ENCODE measurements at places on chromosomes 3 and 15. TPM values are rescaled to one million over a fixed set of nuclear protein-coding genes. Genes with fewer than 3 reads are reported as not detected.
A peak's percentile ranks its signal among the peaks of the same experiment; 100 is the strongest.

DNA sequence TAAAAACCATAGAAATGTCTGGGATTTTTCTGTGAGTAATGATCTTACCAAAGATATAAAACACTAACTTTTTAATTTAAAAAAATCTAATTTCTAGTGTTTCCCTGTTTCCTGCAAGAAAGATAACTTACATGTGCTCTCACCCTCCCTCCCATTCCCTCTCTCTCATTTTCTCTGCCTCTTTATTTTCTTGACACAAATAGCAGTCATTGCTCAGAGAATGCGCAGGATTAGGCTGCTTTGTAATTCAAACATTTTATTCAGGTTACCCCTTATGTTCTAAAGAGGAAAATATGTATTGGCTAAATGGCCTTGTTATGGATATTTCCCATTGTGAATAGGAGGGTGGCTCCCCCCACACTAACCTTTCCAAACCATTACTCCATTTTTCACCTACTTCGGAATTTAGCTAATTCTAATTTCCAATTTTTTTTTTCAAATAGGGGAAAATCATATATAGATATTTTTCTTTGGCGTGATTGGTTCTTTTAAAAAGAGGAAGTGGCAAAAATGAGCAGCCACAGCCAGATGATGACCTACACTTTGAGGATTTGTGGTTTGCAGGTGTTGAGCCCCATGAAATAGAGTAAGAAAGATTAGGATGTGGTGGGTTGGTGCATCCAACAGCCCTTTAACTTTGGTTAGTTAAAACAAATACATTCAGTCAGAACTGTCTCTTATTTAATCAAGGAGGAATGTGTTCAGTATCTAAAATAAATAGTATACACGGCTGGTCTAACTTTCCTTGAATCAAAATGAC is 554.4 kb downstream of the IGSF11 start:
- no peaks in the 10 kb centered on the region for H3K4me1 ChIP-seq
- H3K27me3 ChIP-seq: no peaks in the 10 kb centered on the region
- H3K4me3 ChIP-seq: no peak overlapping the region
- no peaks in the 10 kb centered on the region for H3K36me3 ChIP-seq
- no peak overlapping the region for H3K27ac ChIP-seq
- no peak for DNase-seq

The IL17RE gene
- 11.9 TPM for total RNA-seq

DNA sequence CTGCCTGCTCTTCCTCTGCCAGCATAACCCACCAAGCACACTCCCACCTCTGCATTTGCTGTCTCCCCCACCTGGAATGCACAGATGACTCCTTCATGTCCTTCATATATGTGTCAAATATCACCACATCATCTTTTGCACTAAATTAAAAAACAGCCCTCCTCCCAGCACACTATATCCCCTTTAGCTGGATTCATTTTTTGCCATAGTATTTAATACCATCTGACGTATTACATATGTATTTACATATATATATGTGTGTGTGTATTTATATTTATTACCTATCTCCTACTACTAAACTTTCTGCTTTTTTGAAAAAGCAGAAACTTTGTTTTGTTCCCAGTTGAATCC is 29.4 kb upstream of the UBL7 start:
- H3K27me3 ChIP-seq: no peaks in the 10 kb centered on the region
- no peak overlapping the region for H3K27ac ChIP-seq
- H3K36me3 ChIP-seq: no peaks in the 10 kb centered on the region
- DNase-seq: no peak
- no peaks in the 10 kb centered on the region for H3K4me1 ChIP-seq

The C3orf85 gene
- not detected for total RNA-seq

- DNase-seq: no peak
- peaks cover 14% of the 10 kb centered on the region for H3K4me1 ChIP-seq
- peaks cover 14% of the 10 kb centered on the region for H3K36me3 ChIP-seq
- H3K4me3 ChIP-seq: no peak overlapping the region
- H3K27me3 ChIP-seq: no peaks in the 10 kb centered on the region
Measured at GRCh38 chr3:47056705-47057104, 77.2 kb downstream of the NBEAL2 start.

GRCh38 chr15:43901495-43901894 is 74.7 kb downstream of the WDR76 start:
- H3K36me3 ChIP-seq: no peaks in the 10 kb centered on the region
- no peaks in the 10 kb centered on the region for H3K4me1 ChIP-seq
- no peak overlapping the region for H3K4me3 ChIP-seq
- no peak overlapping the region for H3K27ac ChIP-seq
- DNase-seq: no peak

- H3K27me3 ChIP-seq: no peaks in the 10 kb centered on the region
- no peak overlapping the region for H3K27ac ChIP-seq
- no peaks in the 10 kb centered on the region for H3K4me1 ChIP-seq
- H3K36me3 ChIP-seq: no peaks in the 10 kb centered on the region
Measured at GRCh38 chr15:70559265-70560239, 203.8 kb downstream of the UACA start.

The EHHADH gene
- total RNA-seq: 2.0 TPM

The C3orf70 gene
- 22.7 TPM for total RNA-seq

- no peak overlapping the region for H3K27ac ChIP-seq
- no peak for DNase-seq
- H3K4me1 ChIP-seq: no peaks in the 10 kb centered on the region
- no peaks in the 10 kb centered on the region for H3K27me3 ChIP-seq
- no peaks in the 10 kb centered on the region for H3K36me3 ChIP-seq
Measured at GRCh38 chr15:63334821-63335220, 46.8 kb downstream of the CA12 start.

The LIPC gene
- not detected for total RNA-seq

The SH3GL3 gene
- 4.9 TPM for total RNA-seq

GRCh38 chr15:99016680-99017321 is 9.2 kb upstream of the PGPEP1L start:
- peaks cover 11% of the 10 kb centered on the region for H3K4me1 ChIP-seq
- DNase-seq: no peak
- H3K27ac ChIP-seq: no peak overlapping the region
- H3K4me3 ChIP-seq: no peak overlapping the region
- no peaks in the 10 kb centered on the region for H3K36me3 ChIP-seq

DNA sequence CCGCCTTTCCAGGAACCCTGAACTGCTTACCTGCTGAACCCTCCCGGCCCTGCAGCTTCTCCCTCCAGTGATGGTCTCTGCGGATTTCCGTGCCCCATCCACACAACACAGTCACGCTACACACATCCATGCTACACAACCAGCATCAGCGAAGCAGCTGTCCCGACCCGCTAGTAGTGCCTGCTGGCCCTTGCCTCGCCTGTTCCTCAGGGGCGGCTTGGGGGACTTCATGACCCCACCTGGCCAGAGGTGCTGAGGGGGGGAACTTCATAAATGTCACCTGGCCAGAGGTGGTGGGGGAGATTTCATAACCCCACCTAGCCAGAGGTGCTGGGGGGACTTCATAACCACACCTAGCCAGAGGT is 530 bp upstream of the TUBGCP5 start:
- H3K36me3 ChIP-seq: peaks cover 5% of the 10 kb centered on the region
- H3K4me1 ChIP-seq: peaks cover 5% of the 10 kb centered on the region
- peak overlapping the region; percentile 47 for H3K27ac ChIP-seq
- no peak for DNase-seq
- peak overlapping the region; percentile 86 for H3K4me3 ChIP-seq
- H3K27me3 ChIP-seq: no peaks in the 10 kb centered on the region

The WDR49 gene
- 0.41 TPM for total RNA-seq

- no peak overlapping the region for H3K27ac ChIP-seq
- H3K27me3 ChIP-seq: no peaks in the 10 kb centered on the region
- no peaks in the 10 kb centered on the region for H3K4me1 ChIP-seq
Measured at GRCh38 chr3:54600441-54601204, 327.2 kb downstream of the LRTM1 start.

- H3K36me3 ChIP-seq: no peaks in the 10 kb centered on the region
- H3K27ac ChIP-seq: no peak overlapping the region
- H3K27me3 ChIP-seq: no peaks in the 10 kb centered on the region
- DNase-seq: no peak
Measured at GRCh38 chr3:32208447-32208846, 30.0 kb upstream of the CMTM8 start.

DNA sequence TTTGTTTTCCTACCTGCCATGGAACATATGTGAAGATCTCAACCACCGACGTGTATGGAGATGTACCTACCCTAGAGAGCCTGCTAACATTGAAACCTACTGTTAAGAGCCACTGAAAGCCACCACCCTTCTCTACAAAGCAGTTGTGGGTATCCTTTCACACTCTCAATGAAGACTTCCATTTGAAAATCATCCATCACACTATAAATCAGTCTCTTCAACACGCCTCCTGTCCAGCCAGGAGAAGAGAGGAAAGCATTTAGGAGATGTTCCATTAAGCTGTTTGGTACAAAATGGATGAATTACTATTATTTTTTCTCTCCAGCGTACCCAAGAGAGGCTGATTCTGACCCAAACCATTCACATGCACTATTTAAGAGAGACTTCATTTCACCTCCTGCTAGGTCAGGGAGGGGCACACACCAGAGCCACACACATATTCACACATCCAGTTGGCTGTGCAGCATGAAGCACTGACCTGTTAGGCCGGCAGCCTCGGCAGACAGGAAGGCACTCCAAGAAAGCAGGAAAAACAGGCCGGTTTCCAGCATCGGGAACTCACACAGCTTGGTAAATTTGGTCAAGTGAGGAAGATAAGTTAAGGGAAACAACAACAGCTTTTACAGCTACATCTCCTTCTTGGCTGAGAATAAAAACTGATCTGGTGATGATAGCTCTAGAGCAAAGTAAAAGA is 274.5 kb downstream of the SLC9A9 start:
- no peaks in the 10 kb centered on the region for H3K36me3 ChIP-seq
- H3K4me3 ChIP-seq: no peak overlapping the region
- H3K27ac ChIP-seq: no peak overlapping the region
- no peaks in the 10 kb centered on the region for H3K4me1 ChIP-seq
- DNase-seq: no peak
- no peaks in the 10 kb centered on the region for H3K27me3 ChIP-seq

The MYZAP gene
- 3.8 TPM for total RNA-seq

Data from thoracic aorta (tissue), 2 donors.